Mucosa of descending colon (tissue), 3 donors: ENCODE measurements at places on chromosomes 1 and 21.

DNA sequence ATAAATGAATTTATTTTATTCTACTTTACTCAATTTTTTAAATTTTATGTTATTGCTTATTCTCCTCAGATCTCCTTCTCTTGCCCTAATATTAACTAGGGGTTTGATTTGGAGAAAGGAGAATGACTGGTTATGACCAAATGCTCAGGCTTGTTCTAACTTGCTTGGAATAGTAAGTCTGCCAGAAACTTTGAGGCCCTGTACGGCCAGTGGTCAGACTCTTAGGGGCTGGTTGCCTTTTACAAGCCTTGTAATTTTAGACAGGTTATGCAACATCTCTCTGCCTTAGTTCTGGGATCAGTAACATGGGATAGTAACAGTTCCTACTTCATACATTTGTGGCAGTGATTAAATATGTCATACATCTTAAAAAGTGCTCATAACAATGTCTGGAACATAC, 279.5 kb downstream of the DUSP10 start:
- no peak for DNase-seq

DNA sequence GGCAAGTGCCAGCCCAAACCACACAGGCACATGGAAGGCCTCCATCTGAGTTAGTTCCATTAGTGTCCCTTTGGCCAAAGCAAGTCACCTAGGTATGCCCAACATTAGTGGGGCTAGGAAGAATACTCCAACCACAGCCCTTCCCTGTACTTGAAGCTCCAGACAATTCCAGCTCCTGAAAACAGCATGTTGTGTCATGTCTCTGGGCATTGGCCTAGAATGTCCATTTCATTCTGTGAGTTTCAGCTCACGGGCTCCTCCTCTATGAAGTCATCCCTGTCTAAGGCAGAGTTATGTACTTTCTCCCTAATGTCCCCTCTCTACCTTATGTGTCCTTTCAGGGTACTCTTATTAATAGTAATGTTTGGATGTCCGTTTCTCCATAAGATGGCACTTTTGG, 96.5 kb upstream of the SPATA6 start:
- no peak for DNase-seq

- no peak for DNase-seq
Measured at GRCh38 chr1:70092526-70092925, 112.9 kb downstream of the LRRC40 start.

DNA sequence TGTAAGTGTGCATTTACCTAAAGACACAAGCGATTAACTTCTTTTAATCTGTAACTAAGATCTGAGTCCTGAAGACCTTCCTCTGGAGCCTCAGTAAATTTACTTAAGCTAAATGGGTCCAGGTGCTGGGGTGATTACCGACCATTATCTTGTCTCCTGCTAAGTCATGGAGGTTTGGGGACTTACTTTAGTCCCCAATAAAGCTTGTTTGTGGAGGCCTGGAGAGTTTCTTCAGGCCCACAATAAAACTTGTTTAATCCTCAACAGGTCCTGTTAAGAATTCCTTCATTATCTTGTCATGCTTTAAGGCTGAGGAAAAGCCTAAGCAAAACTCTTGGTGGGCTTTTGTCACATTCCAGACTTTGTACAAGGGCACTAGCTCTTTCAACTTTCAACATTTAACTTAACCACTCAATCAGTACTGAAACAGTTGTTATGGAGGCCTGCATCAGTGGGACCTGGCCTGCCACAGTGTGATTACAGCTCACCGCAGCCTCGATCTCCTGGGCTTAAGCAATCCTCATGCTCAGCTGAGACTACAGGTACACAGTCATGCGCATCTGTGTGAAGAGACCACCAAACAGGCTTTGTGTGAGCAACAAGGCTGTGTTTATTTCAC, 84.0 kb downstream of the FMO4 start:
- no peak for DNase-seq

DNA sequence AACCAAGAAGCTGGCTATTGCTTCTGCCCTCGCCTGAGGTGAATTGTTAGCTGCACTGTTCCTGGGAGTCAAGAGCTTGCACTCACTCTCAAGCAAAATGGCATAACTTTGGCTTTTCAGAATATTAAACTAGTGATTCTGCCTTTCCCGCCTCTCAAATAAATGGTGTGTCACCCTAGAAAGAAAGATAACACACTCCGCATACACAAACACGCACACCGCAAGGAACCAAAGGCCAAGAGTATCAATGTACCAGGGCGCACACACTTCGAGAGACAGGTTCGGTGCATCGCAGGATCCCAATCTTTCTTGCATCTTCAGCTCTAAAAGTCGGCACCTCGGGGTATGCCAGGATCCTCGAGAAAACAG, 470 bp upstream of the RTCA start:
- DNase-seq: no peak

GRCh38 chr1:161229896-161230295, 4.0 kb downstream of the TOMM40L start:
- no peak for DNase-seq
